ENCODE measurements at places on chromosomes 13 and 19. TPM values are rescaled to one million over a fixed set of nuclear protein-coding genes. Genes with fewer than 3 reads are reported as not detected.

DMPK gene
- 132 TPM for total RNA-seq

NCR1 gene
- total RNA-seq: not detected

SCEL gene
- total RNA-seq: 32.5 TPM

LILRA5 gene
- total RNA-seq: not detected

GRCh38 chr19:595326-596262 is 5.9 kb downstream of the HCN2 start:
- no peak overlapping the region for H3K27ac ChIP-seq
- no peaks in the 10 kb centered on the region for H3K4me1 ChIP-seq
- H3K4me3 ChIP-seq: no peak overlapping the region
- no peak for DNase-seq
- no peaks in the 10 kb centered on the region for H3K36me3 ChIP-seq
- peaks cover 22% of the 10 kb centered on the region for H3K27me3 ChIP-seq

DNA sequence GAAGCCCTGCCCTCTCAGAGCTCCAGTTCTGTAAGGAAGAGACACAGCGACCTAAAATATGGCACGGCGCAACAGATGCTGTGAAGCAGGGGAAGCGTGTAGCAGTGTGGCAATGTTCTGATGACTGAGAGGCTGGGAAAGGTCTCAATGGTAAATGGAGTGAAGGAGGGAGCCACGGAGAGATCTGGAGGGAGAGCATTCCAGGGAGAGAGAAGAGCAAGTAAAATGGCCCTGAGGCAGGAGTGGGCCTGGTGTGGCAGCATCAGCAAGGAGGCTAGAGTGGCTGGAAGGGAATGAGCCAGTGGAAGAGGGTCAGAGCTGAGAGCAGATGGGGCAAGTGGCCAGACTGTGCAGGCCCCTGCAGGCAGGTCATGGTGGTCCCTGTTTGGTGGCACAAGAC is 16.4 kb downstream of the RCN3 start:
- no peak for DNase-seq
- H3K4me3 ChIP-seq: no peak overlapping the region
- H3K4me1 ChIP-seq: peaks cover 11% of the 10 kb centered on the region
- H3K27ac ChIP-seq: no peak overlapping the region
- H3K27me3 ChIP-seq: 0 out of 2 replicates have a peak, but pooled peaks cover 5% of the 10 kb centered on the region

ZNF17 gene
- 10.5 TPM for total RNA-seq

KCNN4 gene
- 92.4 TPM for total RNA-seq

DNA sequence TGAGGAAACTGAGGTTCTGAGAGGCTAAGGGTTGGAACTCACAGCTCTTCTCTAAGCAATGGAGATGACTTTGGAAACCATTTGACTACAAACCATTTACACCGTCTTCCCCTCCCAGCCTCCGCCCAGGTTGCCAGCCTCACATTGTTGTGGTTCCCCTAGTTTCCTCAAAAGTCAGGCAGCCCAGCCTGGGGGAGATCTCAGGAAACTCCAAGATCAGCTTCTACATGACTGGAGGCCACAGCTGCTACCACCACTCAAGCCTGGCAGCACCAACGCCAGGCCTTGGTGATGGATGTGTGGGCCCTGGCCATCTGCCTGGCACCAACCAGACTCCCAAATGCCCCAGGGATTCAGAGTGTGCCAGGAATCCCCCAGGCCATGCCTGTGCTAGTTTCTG is 207.9 kb downstream of the TSHZ3 start:
- H3K36me3 ChIP-seq: no peaks in the 10 kb centered on the region
- H3K27ac ChIP-seq: no peak overlapping the region
- no peak for DNase-seq
- no peaks in the 10 kb centered on the region for H3K4me1 ChIP-seq

- H3K27ac ChIP-seq: no peak overlapping the region
- H3K36me3 ChIP-seq: no peaks in the 10 kb centered on the region
- H3K4me1 ChIP-seq: peaks cover 21% of the 10 kb centered on the region
Observed at GRCh38 chr19:10882108-10882457, 10.7 kb downstream of the CARM1 start.

CEACAM19 gene
- 8.0 TPM for total RNA-seq

- H3K27me3 ChIP-seq: no peaks in the 10 kb centered on the region
- H3K36me3 ChIP-seq: no peaks in the 10 kb centered on the region
- no peak for DNase-seq
Observed at GRCh38 chr13:75739244-75739868, 103.2 kb downstream of the LMO7 start.

OR10H1 gene
- total RNA-seq: not detected

FBXO27 gene
- 48.5 TPM for total RNA-seq

SIGLEC11 gene
- total RNA-seq: not detected

DNA sequence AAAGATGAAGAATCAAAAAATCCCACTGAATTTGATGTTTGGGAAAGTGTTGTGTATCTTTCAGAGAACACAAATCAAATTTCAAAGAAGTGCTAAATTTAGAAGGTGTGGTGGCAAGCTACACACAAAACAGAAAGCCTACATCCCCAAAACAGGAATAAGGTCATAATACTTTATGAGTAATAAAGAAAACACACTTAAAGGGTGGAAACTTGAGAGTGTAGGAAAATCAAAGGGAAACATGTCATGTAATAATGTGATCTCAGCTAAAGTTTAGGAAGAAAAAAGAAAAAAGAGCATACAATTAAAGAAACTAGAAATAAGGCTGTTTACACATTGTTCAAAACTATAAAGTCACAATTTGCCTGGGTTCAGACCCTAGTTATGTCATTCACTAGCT is 668.7 kb downstream of the PCDH17 start:
- no peak overlapping the region for H3K27ac ChIP-seq
- no peaks in the 10 kb centered on the region for H3K27me3 ChIP-seq
- H3K4me1 ChIP-seq: no peaks in the 10 kb centered on the region
- H3K36me3 ChIP-seq: no peaks in the 10 kb centered on the region
- no peak overlapping the region for H3K4me3 ChIP-seq

GRCh38 chr19:35100588-35101533 is 14.8 kb upstream of the FXYD3 start:
- no peaks in the 10 kb centered on the region for H3K4me1 ChIP-seq
- no peak for DNase-seq
- no peak overlapping the region for H3K4me3 ChIP-seq
- H3K36me3 ChIP-seq: no peaks in the 10 kb centered on the region
